ENCODE measurements at places on chromosomes 11 and 22.

- DNase-seq = no peak
Measured at GRCh38 chr11:47143322-47143721, 33.4 kb downstream of the ARFGAP2 start.

GRCh38 chr11:16081382-16082094, 274.8 kb downstream of the SOX6 start:
- DNase-seq = no peak

GRCh38 chr11:112023104-112023503, 2.1 kb upstream of the DLAT start:
- no peak for DNase-seq

DNA sequence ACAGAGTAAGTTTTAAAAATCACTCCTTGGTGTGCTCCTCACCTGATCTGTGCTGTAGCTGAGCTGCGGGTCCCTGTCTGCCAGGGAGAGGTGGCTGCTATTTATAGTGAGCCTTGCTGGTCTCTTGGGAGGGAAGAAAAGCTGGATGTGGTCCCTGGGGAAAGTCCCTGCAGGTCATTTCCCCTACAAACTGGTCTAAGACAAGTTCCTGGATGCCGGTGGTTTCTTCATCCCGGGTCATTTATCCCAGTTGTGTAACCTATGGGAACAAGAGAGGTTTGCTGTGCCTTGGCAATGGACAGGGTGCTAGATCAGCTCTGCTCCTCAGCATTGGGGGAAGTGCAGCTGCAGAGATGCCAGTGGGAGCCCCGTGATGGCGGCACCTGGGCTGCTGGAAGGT, at the start of gene SAA2:
Gene SAA2, minus strand, starts transcription at position 108 of the 400 bp plus-strand sequence. CDS start 657 bp downstream, outside the sequence.
- no peak for DNase-seq

DNA sequence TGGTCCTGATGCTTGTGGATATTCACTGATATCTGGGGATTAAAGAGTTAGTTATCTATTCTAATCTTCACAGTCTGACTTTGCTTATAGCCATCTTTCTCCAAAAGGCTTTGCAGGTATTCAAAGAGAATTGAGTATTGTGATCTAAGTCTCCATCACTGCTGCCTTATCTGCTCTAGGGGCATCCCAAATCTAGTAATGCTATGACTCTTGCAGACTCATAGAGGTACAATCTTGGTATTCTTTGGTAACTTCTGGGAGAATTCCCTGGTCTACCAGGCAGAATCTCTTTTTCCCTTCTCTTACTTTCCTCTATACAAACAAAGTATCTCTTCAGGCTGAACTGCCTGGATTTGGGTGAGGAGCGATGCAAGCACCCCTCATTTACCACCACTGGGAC, 746.3 kb downstream of the JRKL start:
- no peak for DNase-seq

GRCh38 chr11:60874421-60875365, 7.4 kb downstream of the ZP1 start:
- peak; percentile 60 for DNase-seq

GRCh38 chr22:38259370-38259769, 13.4 kb downstream of the TMEM184B start:
- no peak for DNase-seq

- no peak for DNase-seq
Measured at GRCh38 chr22:20741634-20742581, 32.0 kb upstream of the SERPIND1 start.

GRCh38 chr11:7894251-7894650, 36.8 kb downstream of the OR10A6 start:
- no peak for DNase-seq

All from suprapubic skin (tissue), 4 donors.